Hematopoietic multipotent progenitor cell treated with erythropoietin and hydrocortisone succinate and interleukin-3 and kit ligand, for 8 days (in vitro differentiated cells): ENCODE measurements at places on chromosomes 1 and 21.

DNA sequence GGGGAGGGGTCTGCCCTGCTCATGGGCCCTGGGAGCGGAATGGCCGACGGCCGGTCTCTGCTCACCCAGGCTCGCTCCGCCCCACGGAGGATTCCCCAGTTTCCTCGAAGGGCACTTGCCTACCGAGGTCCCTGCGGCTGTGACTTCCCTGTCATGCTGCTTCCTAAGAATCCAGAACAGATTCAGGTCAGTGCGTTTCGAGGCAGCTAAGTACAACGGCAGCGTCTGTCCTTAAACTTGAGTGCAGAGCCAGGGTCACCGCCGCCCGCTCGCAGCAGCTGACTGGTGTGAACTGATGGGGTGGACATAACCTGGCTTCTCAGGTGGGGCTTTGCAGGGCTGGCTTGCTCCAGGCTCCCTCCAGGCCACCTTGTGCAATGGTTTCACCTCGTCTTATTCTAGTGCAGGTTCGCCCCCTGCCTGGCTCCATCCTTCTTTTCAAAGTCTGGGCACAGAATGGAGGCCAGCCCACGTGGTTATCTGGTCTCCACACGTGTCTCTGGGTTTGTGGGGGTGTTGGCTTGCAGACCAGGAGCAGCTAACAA lies 7.6 kb upstream of the C1orf174 start:
- DNase-seq, result no peak

DNA sequence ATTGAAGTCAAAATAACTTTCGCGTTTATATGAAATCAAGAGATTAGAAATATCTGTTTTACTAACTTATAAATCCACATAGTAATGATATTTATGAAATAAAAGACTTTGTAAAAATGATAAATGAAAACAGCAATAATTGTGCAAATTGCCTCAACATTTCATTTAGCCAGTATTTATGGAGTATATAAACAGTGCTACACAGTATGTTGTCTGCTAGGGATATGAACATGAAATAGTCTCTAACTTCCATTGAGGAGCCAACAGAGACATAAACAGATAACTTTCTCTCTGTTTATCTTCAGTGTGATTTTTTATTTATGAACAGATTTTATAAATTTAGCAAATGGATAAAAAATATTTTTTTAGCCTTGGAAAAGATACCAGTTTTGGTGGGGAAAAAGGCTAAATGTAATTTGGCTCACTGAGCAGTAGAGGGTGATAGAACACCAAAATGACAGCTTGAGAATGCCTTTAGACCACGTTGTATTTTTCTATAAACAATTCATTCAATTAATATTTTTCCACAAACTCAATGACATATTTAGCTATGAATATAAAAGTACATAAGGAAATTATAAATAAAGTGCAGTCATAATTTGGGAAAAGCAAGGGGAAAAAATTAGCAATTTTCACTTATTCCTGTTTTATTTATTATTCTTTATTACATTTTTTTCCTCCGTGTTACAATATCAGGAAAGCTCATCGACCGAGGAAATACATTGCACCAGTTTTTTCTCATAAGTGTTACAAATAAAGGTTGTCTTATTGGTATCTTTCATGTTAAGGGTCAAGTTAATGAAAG lies 47.5 kb upstream of the EEIG2 start:
- DNase-seq, result peak; percentile 79

GRCh38 chr21:14541841-14542490 lies 4.1 kb downstream of the SAMSN1 start:
- peak; percentile 48 for DNase-seq

- no peak for DNase-seq
Measured at GRCh38 chr1:155210314-155211104, 2.0 kb downstream of the MTX1 start.

DNA sequence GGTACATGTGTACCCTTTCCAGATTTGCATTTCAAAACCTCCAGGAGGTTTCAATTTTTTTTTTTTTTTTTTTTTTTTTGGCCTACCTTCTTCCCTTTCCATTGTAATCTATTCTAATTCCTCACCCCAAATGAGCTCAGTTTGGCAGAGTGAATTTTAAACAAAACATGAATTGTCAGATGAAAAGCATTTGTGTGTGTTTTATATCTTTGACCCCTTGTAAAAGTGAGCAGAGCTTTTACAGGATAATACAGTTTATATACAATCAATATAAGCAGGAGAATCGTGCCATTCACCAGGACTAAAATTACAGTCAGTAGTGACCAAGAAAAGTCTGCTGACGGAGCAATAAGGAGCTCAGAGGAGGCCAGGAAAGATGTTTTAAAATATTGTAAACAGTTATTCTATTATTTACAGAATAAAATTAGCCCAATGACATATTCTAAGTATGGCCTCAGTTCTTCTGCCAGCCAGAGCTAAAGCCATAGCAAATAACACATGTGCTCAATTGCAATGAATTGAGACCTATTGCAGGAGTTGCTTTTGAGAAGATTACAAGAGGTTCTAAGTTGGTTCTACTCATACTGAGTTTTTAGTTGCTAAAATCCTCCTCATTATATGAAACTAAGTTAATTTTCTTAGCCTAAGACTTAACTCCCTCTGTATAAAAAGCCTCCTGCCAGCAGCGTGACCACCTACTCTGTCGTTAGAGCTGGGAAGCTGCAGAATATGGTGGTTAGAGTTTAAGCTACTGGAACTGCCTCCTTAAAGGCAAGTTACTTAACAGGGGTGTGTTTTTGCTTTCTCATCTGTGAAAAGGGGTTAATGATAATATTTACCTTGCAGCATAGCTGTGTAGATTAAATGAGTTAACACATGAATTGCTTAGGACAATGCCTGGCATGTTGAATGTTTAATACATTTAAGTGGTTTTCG lies 50.8 kb upstream of the ZNF326 start:
- DNase-seq, result no peak

- DNase-seq, result peak; percentile 29
Measured at GRCh38 chr1:222240536-222241181, 307.2 kb downstream of the HHIPL2 start.

GRCh38 chr1:31861346-31861745 lies 45.5 kb upstream of the SPOCD1 start:
- DNase-seq, result peak; percentile 13

DNA sequence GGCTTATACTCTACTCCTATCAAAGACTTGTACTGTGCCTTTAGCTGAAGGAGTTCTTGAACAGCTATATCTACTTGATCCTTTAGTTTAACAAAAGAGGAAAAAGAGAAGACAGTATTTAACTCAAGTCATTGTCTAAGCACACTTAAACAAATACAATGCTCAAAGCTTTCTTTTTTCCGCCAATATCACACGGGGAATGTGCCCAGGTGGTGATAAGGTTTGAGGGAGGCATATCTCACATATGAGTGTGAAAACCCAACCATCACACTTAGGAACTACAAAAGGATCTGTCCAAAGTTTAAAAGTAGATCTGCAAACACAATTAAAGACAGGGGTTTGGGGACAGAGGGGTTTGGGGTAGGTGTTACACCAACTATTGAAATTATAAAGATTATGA lies 59.0 kb upstream of the SLC30A10 start:
- no peak for DNase-seq

DNA sequence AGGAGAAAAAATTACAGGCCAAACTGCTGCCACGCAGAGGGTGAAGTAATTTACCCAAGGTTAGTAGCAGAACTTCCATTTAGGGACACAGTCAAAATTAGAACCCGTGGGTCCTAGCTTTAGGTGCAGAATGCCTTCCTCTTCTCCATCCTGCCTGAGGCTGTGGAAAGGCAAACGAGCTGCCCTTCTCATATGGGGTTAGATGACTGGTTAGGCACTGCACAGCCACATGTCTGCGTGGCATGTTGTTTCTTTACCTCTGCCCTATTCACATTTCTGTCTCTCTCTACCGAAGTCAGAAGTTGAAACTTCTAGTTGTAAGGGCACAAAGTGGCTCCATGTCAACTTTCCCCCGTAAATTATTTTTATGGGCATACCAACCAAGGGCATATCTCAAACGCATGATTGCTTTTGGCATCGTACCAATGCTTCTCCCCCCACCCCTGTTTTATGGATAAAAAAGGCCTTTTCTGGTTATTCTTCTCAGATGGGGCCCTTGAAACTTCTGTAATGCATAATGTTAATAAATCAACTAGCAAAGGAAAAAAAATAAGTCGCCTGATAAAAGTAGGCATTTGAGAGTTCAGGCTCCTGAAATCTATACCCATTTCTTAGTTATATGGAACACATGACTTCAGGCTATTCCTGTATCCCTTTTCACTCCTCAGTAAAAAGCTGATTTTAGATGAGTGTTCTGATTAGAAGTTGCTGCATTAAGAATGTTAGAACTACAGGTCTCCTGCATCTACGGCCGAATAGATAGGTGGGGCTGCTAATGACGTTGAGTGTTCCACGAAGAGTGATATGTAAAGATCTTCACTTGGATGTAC lies 139.6 kb upstream of the NRIP1 start:
- no peak for DNase-seq

- no peak for DNase-seq
Measured at GRCh38 chr1:220950576-220950975, 71.3 kb downstream of the HLX start.

DNA sequence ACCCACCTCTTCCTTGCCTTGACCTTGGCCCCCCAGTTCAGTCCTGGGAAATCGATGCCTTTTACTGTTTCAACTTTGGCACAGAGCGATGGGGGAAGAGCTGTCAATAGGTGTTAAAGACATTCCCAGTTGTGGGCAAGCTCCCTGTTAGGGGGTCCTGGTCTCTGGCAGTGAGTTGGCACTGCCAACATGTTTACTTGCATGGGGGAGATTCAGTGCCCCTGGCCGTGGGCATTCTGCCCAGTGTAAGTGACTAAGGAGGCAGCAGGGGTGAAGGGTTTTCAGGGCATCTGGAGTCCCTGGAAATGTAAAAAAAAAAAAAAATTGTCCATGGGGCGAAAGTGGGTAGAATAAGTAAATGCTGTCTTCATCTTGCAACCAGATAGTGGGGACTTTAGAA lies 407.0 kb downstream of the PTPRU start:
- DNase-seq, result no peak

DNA sequence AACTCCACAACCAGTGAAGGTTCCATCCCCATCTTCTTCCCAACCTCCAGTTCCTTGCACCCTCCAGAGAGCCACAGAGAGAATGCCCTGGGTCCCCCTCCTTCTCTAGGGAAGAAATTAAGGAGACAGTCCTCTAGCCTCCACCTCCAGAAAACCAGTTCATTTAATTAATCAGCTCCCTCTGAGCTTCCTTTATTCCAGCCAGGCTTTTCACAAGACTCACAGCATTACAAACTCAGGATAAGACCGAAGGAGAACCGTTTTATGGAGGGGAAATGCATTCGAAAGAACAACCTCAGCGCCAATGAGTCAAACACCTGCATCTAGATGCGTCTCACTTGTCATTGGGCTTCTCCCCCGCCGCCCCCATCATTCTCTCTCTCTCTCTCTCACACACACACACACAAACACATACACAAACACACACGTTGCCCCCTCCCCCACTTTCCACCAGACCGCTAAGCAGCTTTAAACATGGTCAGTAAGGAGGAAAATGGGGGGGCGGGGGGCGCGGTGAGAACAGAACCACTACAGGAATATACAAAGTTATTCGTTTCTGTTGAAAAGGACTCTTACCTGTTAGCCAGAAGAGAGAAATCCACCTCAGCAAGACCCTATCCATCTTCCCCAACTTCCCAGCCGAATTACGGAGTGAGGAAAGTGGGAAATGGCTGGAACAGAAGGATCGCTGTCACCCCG lies 544 bp downstream of the ILDR2 start:
- no peak for DNase-seq

- DNase-seq, result no peak
Measured at GRCh38 chr1:203451836-203452784, 23.5 kb upstream of the PRELP start.

- no peak for DNase-seq
Measured at GRCh38 chr1:23152966-23153684, 15.5 kb downstream of the LUZP1 start.

- no peak for DNase-seq
Measured at GRCh38 chr1:40300651-40301050, 16.4 kb downstream of the COL9A2 start.

GRCh38 chr1:115062542-115063004 lies 26.7 kb downstream of the TSPAN2 start:
- peak; percentile 69 for DNase-seq

- DNase-seq, result no peak
Measured at GRCh38 chr21:45822429-45823099, 159.0 kb upstream of the COL6A1 start.

- no peak for DNase-seq
Measured at GRCh38 chr1:77089756-77090155, 129.5 kb downstream of the PIGK start.

DNA sequence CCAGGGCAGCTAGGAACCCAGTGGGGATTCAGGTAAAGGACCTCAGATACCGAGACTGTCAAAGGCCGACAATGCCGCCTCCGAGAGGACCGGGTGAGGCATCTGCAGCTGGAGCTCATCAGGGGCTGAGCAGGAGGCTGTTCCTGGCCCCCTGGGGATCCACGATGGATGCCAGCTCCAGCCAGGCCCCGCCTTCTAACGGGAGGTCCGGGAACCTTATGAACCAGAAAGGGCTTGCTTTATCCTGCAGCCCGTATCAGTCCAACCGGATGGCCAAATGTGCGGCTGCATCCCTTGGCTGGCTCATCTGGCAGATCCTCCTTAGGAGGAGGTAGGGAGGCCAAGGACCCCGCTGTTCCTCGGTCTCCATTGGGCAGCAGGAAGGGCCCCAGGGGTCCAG lies 32.0 kb downstream of the SLC45A1 start:
- no peak for DNase-seq

GRCh38 chr1:172902861-172903381 lies 147.8 kb downstream of the TNFSF18 start:
- DNase-seq, result no peak

- no peak for DNase-seq
Measured at GRCh38 chr1:234823191-234824176, 213.5 kb upstream of the IRF2BP2 start.

GRCh38 chr21:42376338-42376982 lies 10.1 kb upstream of the TFF1 start:
- no peak for DNase-seq

GRCh38 chr1:48556186-48556850 lies 84.3 kb upstream of the SPATA6 start:
- DNase-seq, result no peak

GRCh38 chr1:23947366-23947765 lies 12.3 kb upstream of the PNRC2 start:
- no peak for DNase-seq

DNA sequence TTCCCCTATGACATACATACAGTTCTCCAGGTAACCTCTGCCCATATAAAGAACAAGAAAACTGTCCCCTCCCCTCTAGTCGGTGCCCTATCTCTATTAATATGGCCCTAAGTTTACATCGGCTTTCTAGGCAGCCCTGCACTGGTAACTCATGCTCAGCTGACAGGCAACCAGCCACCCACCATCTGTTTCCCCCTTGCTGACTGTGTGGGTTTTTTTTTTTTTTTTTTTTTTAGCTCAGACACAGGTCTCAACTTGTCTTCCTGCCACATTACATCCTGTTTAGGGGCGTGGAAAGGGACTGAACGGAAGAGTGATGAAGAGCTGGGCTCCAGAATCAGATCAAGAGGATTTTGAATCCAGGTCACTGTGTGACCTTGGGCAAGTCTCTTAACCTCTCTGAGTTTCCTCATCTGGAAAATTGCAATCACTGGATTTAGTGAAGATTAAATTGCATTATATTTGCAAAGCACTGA lies 14.0 kb downstream of the LAPTM5 start:
- DNase-seq, result peak; percentile 61
